ENCODE measurements at places on chromosomes 6 and 20. TPM values are rescaled to one million over a fixed set of nuclear protein-coding genes. Genes with fewer than 3 reads are reported as not detected.

PGC gene
- not detected for total RNA-seq

PRR18 gene
- total RNA-seq, result not detected

FAM217A gene
- not detected for total RNA-seq

OVOL2 gene
- total RNA-seq, result 21.0 TPM

ARFGEF2 gene
- 42.3 TPM for total RNA-seq

RRAGD gene
- 12.8 TPM for total RNA-seq

PFDN4 gene
- 57.7 TPM for total RNA-seq

DNA sequence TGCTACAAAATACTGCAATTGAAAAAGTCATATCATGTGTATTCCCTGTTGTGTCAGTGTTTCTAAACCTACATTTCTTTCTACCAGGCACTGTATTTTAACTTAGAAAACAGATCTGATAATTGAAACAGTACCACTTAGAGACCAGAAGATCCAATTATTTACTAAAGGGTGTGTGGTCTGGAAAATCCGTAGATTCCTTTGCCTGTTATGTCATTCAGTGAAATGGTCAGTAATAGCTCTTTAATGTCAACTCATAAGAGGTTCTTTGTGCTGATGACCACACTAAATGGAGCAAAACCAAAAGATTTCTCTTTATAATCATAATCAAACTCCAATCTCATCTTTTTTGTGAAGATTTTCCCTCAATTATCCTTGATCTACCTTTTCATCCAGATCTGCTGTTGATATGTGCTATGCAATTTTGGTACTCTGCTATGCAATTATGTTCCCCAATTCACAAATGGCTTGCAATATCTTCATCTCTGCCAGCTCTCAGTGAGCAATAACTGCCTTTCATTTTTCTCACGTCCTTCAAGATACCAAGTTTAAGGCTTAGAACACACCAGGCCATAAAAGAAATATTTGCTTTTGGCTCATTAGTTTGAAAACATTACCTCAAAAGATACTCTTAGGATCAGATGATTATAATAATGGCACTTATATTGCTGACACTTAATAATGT, 165.5 kb downstream of the MOXD1 start:
- no peak overlapping the region for H3K27ac ChIP-seq
- no peaks in the 10 kb centered on the region for H3K36me3 ChIP-seq
- no peaks in the 10 kb centered on the region for H3K4me1 ChIP-seq
- H3K27me3 ChIP-seq, result no peaks in the 10 kb centered on the region
- no peak for DNase-seq
- H3K4me3 ChIP-seq, result no peak overlapping the region

DNA sequence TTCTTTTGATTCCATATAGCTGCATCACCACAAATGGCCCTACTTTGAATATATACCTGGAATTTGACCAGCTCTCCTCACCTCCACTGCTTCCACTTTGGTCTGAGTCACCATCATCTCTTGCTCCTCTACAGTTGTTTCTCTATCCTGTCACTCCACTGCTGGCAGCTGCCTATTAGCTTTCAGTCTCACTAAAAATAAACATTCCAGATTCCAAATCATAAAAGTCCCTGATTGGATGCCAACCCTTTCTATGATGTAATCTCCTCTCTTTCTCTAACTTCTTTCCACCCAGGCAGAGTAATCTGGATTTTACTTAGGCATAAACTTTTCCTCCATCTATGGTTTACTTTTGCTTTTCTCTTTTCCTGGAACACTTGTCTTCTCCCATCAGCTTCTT, 49.1 kb downstream of the RFPL4B start:
- H3K4me3 ChIP-seq, result no peak overlapping the region
- H3K27me3 ChIP-seq, result no peaks in the 10 kb centered on the region
- no peak overlapping the region for H3K27ac ChIP-seq
- no peaks in the 10 kb centered on the region for H3K4me1 ChIP-seq
- DNase-seq, result no peak

- no peak overlapping the region for H3K27ac ChIP-seq
- DNase-seq, result no peak
- H3K36me3 ChIP-seq, result peaks cover 6% of the 10 kb centered on the region
- H3K4me3 ChIP-seq, result no peak overlapping the region
- H3K4me1 ChIP-seq, result peaks cover 3% of the 10 kb centered on the region
These were observed 40.8 kb downstream of the ELMO2 start for GRCh38 chr20:46365487-46366220.

DNA sequence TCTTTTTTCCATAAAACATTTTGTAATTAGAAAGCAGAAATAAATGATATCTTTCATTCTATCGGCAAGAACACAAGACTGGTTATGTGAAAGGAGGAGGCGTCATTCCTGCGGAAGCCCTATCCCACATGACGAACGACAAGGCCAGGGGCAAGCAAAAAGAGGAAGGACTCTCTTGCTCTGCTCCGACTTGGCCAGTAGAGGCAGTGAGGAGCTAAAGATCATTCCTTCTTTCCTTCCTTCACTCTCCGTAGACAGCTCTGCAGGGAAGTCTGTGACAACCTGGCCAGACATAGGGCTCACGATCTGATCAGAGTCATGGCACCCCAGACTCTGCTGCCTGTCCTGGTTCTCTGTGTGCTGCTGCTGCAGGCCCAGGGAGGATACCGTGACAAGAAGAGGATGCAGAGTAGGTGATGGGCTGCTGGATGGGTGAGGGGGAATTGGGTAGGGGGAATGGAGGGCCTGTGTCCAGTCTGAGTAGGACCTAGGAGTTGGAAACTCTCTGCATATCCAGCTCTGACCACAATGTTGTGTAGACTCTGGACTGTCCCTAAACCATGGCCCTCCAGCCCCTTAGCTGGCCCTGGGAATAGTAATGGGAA, at the start of gene WFDC10A:
TSS of gene WFDC10A (plus strand) at position 244 of the 605 bp plus-strand sequence. CDS start at position 319, 75 bp downstream.
- no peaks in the 10 kb centered on the region for H3K4me1 ChIP-seq
- H3K27ac ChIP-seq, result no peak within 1 kb of the TSS
- H3K27me3 ChIP-seq, result no peaks in the 10 kb centered on the region
- no peak within 1 kb of the TSS for H3K4me3 ChIP-seq
- H3K36me3 ChIP-seq, result no peaks in the 10 kb centered on the region
- DNase-seq, result no peak

DNA sequence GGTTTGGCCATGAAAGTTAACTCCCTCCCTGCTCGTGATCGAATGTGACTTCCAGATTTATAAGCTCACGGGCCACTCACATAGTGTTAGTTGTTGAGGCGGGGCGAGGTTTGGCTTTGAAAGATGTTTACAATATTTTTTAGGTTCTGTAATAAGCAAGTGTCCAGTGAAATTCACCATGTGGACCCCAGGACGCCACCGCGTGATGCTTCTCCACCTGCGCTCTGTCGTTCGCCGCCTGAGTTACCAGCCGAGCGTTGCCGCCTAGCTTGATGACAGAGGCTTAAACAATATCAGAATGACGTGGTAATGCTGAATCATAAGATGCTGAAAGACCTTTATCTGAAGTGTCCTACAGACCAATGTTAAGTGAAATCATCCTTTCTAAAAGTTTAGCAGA, 241.0 kb downstream of the MYLK4 start:
- H3K4me1 ChIP-seq, result no peaks in the 10 kb centered on the region
- DNase-seq, result no peak
- H3K27ac ChIP-seq, result no peak overlapping the region
- no peaks in the 10 kb centered on the region for H3K27me3 ChIP-seq
- no peaks in the 10 kb centered on the region for H3K36me3 ChIP-seq
- peak overlapping the region; percentile 7 for H3K4me3 ChIP-seq

GRCh38 chr6:130202782-130203181, 20.0 kb downstream of the SAMD3 start:
- no peak overlapping the region for H3K4me3 ChIP-seq
- H3K36me3 ChIP-seq, result no peaks in the 10 kb centered on the region
- H3K27ac ChIP-seq, result no peak overlapping the region
- no peaks in the 10 kb centered on the region for H3K27me3 ChIP-seq

DNA sequence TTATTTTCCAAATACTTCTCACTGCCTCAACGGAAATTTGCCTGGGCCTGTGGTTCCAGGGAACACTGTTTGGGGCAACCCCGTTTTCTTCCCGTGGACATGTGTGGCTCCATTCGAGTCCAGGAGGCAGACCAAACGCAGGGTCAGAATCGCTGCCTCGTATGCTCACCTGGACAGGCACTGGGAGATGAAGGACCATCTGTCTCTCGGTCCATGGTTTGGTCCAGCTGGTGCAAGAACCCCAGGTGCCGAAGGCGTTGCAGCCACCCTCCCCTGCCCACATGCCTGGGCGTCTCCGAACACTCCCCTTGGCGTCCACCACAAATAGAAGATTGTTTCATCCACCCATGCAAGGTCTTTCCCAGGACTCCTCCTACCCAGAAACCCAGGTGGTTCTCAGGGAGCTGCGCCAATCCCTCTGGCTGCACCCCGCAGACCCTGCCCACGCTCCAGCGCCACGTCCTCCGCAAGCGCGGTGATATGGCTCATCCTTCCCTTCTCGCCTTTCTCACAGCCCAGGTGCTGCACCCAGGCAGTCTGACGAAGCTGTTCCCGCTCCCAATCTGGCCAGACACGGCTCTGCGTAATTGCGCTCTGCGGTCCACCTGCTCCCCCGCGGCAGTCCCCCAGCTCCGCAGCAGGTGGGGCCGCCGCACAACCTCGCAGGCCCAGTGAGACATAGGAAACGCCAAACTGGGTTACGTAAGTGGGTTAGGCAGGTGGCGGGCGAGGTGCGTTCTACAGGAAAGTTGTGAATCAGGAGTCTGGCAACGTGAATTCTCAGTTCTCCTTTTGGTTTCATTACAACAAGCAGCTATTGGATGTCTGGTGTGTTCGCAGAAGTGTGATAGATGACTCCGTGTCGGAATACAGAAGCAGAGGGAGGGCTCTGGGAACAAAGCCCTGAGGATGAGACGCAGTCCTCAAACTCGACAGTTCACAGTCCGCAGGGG, 146.2 kb upstream of the ECI2 start:
- peak overlapping the region; percentile 27 for H3K4me3 ChIP-seq
- DNase-seq, result peak; percentile 56
- no peaks in the 10 kb centered on the region for H3K36me3 ChIP-seq
- peaks cover 3% of the 10 kb centered on the region for H3K4me1 ChIP-seq

GRCh38 chr6:111920578-111920977, 47.3 kb upstream of the FYN start:
- H3K27ac ChIP-seq, result no peak overlapping the region
- no peak overlapping the region for H3K4me3 ChIP-seq
- no peak for DNase-seq
- H3K36me3 ChIP-seq, result no peaks in the 10 kb centered on the region
- no peaks in the 10 kb centered on the region for H3K27me3 ChIP-seq
- no peaks in the 10 kb centered on the region for H3K4me1 ChIP-seq

- no peaks in the 10 kb centered on the region for H3K36me3 ChIP-seq
- H3K27me3 ChIP-seq, result no peaks in the 10 kb centered on the region
- no peak overlapping the region for H3K4me3 ChIP-seq
- H3K4me1 ChIP-seq, result no peaks in the 10 kb centered on the region
- H3K27ac ChIP-seq, result no peak overlapping the region
- DNase-seq, result no peak
These were observed 435.7 kb upstream of the FKBP1C start for GRCh38 chr6:62775427-62776022.

DNA sequence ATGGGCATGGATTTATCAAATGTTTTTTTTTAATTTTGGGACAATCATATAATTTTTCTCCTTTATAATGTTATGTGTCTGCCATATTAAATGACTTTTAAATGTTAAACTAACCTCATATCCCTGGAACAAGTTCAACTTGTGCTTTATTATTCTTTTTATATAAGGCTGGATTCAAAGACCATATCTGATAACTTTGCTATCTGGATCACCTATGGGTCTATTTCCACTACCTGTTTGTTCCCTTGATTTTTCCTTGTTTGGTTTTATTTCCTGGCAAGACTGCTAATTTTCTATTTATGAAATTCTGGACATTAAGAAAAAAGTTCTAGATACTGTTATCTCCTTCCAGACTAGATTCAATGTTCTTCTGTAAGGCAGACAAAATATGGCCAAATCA, 58.8 kb downstream of the TXNDC5 start:
- no peak overlapping the region for H3K27ac ChIP-seq
- H3K27me3 ChIP-seq, result no peaks in the 10 kb centered on the region
- H3K4me1 ChIP-seq, result no peaks in the 10 kb centered on the region
- DNase-seq, result no peak
- H3K36me3 ChIP-seq, result no peaks in the 10 kb centered on the region

- no peaks in the 10 kb centered on the region for H3K4me1 ChIP-seq
- peak overlapping the region; percentile 92 for H3K4me3 ChIP-seq
- no peak for DNase-seq
- peaks cover 10% of the 10 kb centered on the region for H3K36me3 ChIP-seq
- no peaks in the 10 kb centered on the region for H3K27me3 ChIP-seq
- peak overlapping the region; percentile 62 for H3K27ac ChIP-seq
These were observed 912 bp downstream of the SNRNP48 start for GRCh38 chr6:7590918-7591302.

GRCh38 chr6:14888575-14889000, 357.3 kb upstream of the JARID2 start:
- H3K27ac ChIP-seq, result peak overlapping the region; percentile 58
- no peaks in the 10 kb centered on the region for H3K36me3 ChIP-seq
- H3K4me3 ChIP-seq, result no peak overlapping the region
- DNase-seq, result peak; percentile 76
- no peaks in the 10 kb centered on the region for H3K27me3 ChIP-seq

- no peak overlapping the region for H3K27ac ChIP-seq
- H3K4me1 ChIP-seq, result no peaks in the 10 kb centered on the region
- no peak overlapping the region for H3K4me3 ChIP-seq
- no peak for DNase-seq
- H3K36me3 ChIP-seq, result no peaks in the 10 kb centered on the region
These were observed 141.1 kb upstream of the CITED2 start for GRCh38 chr6:139515511-139515910.

GRCh38 chr6:168368936-168369335, 49.4 kb upstream of the DACT2 start:
- no peaks in the 10 kb centered on the region for H3K4me1 ChIP-seq
- H3K27me3 ChIP-seq, result no peaks in the 10 kb centered on the region
- H3K27ac ChIP-seq, result peak overlapping the region; percentile 20
- H3K36me3 ChIP-seq, result no peaks in the 10 kb centered on the region

- H3K4me1 ChIP-seq, result no peaks in the 10 kb centered on the region
- no peak for DNase-seq
- no peak overlapping the region for H3K27ac ChIP-seq
- H3K4me3 ChIP-seq, result no peak overlapping the region
- no peaks in the 10 kb centered on the region for H3K36me3 ChIP-seq
- H3K27me3 ChIP-seq, result no peaks in the 10 kb centered on the region
These were observed 82.7 kb upstream of the PRDM1 start for GRCh38 chr6:106003268-106003987.

- no peak overlapping the region for H3K27ac ChIP-seq
- DNase-seq, result no peak
- no peak overlapping the region for H3K4me3 ChIP-seq
- H3K27me3 ChIP-seq, result peaks cover 5% of the 10 kb centered on the region
- no peaks in the 10 kb centered on the region for H3K4me1 ChIP-seq
These were observed 2.4 kb upstream of the MDGA1 start for GRCh38 chr6:37699887-37700619.

DNA sequence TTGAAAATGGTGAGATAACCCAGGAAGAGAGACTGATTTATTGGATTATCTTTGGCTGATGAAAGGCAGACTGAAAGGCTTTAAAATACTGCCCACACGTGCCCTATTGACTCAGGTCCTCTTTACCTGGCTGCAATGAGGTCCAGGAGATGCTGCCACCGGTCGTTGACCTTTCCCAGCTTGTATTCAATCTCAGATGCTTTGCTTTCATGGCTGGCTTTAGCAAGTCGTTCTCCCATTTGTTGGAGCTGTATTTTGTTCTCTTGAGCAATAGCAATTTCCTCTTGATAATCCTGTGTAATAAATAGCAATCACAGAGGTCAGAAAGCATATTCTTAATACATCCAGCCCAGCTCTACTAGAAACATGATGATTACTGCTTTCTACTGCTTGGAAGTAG, 368.8 kb downstream of the ESR1 start:
- DNase-seq, result no peak
- H3K27me3 ChIP-seq, result no peaks in the 10 kb centered on the region
- no peaks in the 10 kb centered on the region for H3K36me3 ChIP-seq
